ENCODE measurements at places on chromosomes 6 and 20.

DNA sequence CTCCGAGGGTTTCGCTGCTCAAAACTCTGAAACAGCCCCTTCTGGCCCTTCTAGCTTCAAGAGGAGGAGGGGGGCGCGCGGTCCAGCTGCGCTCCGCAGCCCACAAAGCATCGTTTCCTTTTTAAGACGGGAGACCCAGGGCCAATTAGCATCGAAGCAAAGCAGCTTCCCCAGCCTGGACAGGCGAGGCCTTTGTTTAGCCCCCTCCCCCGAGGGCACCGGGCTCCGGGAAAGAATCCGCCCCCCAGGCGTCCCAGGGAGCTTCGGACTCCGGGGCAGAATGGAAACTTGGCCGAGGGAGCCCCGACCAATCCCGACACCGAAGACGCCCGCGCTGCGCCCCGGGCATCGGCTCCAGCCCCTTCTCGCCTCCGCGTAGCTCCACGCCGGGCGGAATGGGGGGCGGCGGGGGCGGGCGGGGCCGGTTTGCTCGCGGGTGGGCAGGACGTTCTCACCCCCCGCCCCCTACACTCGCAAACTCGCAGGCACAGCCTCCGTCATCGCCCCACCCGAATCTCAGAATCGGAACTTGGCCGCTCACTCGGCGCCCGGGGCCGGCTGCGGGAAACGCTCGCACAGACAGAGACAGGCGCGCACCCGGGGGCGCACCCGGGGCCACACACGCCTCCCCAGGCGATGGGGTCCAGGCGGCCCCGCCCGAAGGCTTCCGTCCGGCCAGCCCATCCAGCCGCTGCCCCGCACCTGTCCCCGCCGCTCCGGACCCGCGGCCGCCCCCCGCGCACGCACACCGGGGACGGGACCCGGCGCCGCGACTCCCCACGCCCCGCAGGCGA lies 628 bp downstream of the NKAIN4 start:
- H3K36me3 ChIP-seq = no peaks in the 10 kb centered on the region
- H3K4me1 ChIP-seq = no peaks in the 10 kb centered on the region
- no peak overlapping the region for H3K4me3 ChIP-seq

GRCh38 chr6:1689141-1689540 lies 79.4 kb downstream of the FOXC1 start:
- no peak overlapping the region for H3K27ac ChIP-seq
- no peaks in the 10 kb centered on the region for H3K4me1 ChIP-seq
- no peak overlapping the region for H3K4me3 ChIP-seq

GRCh38 chr6:1871724-1872315 lies 262.1 kb downstream of the FOXC1 start:
- H3K4me1 ChIP-seq = no peaks in the 10 kb centered on the region
- DNase-seq = no peak
- H3K27me3 ChIP-seq = no peaks in the 10 kb centered on the region
- H3K36me3 ChIP-seq = no peaks in the 10 kb centered on the region
- H3K4me3 ChIP-seq = no peak overlapping the region
- no peak overlapping the region for H3K27ac ChIP-seq

DNA sequence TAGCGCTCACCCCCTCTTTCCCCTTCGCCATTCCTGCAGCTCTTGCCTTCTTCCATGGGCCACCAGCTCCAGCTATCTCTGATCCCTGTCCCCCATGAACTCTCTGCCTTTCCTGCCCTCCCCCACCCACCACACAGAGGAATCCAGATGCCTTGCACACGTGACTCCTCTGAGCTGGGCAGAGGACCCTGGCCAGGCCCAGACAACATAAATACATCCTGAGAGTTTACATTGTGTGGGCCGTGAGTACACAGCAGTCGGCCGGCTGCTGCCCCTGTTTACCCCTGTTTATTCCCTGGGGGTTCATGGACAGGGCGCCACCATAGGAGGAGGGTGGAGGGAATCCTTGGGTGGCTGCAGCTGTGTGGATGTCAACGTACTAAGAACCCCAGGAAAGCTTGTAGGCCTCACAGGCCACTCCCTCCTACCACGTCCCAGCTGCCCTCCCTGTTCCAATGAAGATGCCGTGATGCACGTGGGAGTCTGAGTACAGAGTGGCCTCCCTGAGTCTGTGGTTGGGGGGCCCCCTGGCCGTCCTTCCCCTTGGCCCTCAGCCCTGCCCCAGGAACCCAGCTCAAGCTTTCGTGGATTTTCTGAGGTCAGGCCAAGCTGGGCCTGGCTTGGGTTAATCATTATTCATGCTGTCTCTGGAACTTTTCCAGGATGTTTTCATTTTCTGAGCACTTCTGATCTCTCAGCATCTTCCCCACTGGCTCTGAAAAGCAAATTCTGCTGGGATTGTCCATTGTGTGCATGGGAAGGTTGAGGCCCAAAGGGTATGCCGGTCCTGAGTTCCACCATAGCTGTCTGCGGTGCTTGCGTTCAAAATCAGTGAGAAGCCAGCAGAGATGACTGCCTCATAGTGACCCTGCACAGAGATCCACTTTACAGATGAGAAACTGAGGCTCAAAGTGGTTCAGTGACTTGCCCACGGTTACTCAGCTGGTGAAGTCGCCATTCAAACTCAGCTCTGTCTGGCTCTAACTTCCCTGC lies 136.3 kb downstream of the MRPL14 start:
- no peaks in the 10 kb centered on the region for H3K27me3 ChIP-seq
- DNase-seq = peak; percentile 21
- H3K36me3 ChIP-seq = no peaks in the 10 kb centered on the region
- H3K27ac ChIP-seq = no peak overlapping the region
- no peaks in the 10 kb centered on the region for H3K4me1 ChIP-seq

GRCh38 chr6:55705451-55706440 lies 126.8 kb upstream of the HMGCLL1 start:
- no peaks in the 10 kb centered on the region for H3K27me3 ChIP-seq
- no peak overlapping the region for H3K4me3 ChIP-seq
- no peaks in the 10 kb centered on the region for H3K36me3 ChIP-seq
- no peak overlapping the region for H3K27ac ChIP-seq
- no peaks in the 10 kb centered on the region for H3K4me1 ChIP-seq

- H3K27ac ChIP-seq = no peak overlapping the region
- no peaks in the 10 kb centered on the region for H3K4me1 ChIP-seq
- no peak for DNase-seq
- peaks cover 2% of the 10 kb centered on the region for H3K36me3 ChIP-seq
Measured at GRCh38 chr6:28239636-28240035, 12.4 kb downstream of the ZKSCAN4 start.

DNA sequence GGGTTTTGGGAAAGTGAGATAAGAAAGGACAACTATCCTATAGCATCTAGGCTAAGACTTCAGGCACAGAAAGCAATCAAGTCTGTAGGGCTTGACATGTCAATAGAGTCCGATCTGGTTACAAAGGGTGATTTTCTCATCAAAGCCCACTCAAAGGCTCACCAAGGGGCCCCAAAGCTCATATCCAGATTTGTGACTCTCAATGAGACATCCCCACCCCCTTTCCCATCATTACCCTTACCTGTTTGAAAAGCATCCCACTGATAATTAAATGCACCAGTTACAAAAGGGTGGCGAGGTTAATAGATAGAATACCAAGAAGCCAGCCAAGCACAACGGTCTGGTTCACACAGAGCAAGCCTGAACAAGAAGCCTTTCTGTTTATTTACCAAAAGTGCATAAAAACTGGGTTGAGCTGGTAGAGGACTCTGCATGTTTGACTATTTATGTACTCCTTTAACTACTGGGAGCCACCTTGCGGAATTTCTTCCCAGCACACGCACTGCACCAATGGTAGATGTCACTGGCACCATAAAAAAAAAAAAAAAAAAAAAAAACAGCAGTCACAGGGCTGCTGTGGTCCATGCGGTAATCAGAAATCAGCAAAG lies 6.1 kb downstream of the JAG1 start:
- H3K27ac ChIP-seq = no peak overlapping the region
- H3K4me1 ChIP-seq = peaks cover 21% of the 10 kb centered on the region
- no peak for DNase-seq
- H3K4me3 ChIP-seq = no peak overlapping the region

- no peak overlapping the region for H3K27ac ChIP-seq
- no peak overlapping the region for H3K4me3 ChIP-seq
- H3K4me1 ChIP-seq = peaks cover 21% of the 10 kb centered on the region
- H3K36me3 ChIP-seq = peaks cover 40% of the 10 kb centered on the region
- H3K27me3 ChIP-seq = no peaks in the 10 kb centered on the region
Measured at GRCh38 chr20:3041854-3042409, 1.5 kb upstream of the GNRH2 start.

GRCh38 chr20:48463916-48464315 lies 363.9 kb downstream of the PREX1 start:
- DNase-seq = no peak
- H3K4me3 ChIP-seq = no peak overlapping the region
- H3K4me1 ChIP-seq = peaks cover 5% of the 10 kb centered on the region
- H3K27me3 ChIP-seq = peaks cover 26% of the 10 kb centered on the region
- H3K27ac ChIP-seq = no peak overlapping the region

GRCh38 chr6:137958811-137959565 lies 91.9 kb downstream of the TNFAIP3 start:
- H3K4me3 ChIP-seq = no peak overlapping the region
- peak; percentile 50 for DNase-seq

GRCh38 chr6:155406801-155407200 lies 48.8 kb downstream of the NOX3 start:
- no peak for DNase-seq
- H3K36me3 ChIP-seq = no peaks in the 10 kb centered on the region
- no peaks in the 10 kb centered on the region for H3K27me3 ChIP-seq
- no peak overlapping the region for H3K27ac ChIP-seq

GRCh38 chr20:2403291-2404052 lies 22.8 kb downstream of the TGM6 start:
- H3K36me3 ChIP-seq = no peaks in the 10 kb centered on the region
- DNase-seq = no peak
- no peak overlapping the region for H3K27ac ChIP-seq
- H3K4me1 ChIP-seq = no peaks in the 10 kb centered on the region
- H3K4me3 ChIP-seq = no peak overlapping the region
- no peaks in the 10 kb centered on the region for H3K27me3 ChIP-seq

GRCh38 chr6:51813904-51814303 lies 273.5 kb downstream of the PKHD1 start:
- H3K27ac ChIP-seq = no peak overlapping the region
- H3K4me1 ChIP-seq = no peaks in the 10 kb centered on the region
- H3K4me3 ChIP-seq = no peak overlapping the region
- H3K36me3 ChIP-seq = no peaks in the 10 kb centered on the region
- H3K27me3 ChIP-seq = no peaks in the 10 kb centered on the region
- no peak for DNase-seq

GRCh38 chr6:15400572-15401004 lies 154.7 kb downstream of the JARID2 start:
- H3K27me3 ChIP-seq = no peaks in the 10 kb centered on the region
- H3K36me3 ChIP-seq = no peaks in the 10 kb centered on the region
- H3K4me1 ChIP-seq = peaks cover 78% of the 10 kb centered on the region
- DNase-seq = no peak

DNA sequence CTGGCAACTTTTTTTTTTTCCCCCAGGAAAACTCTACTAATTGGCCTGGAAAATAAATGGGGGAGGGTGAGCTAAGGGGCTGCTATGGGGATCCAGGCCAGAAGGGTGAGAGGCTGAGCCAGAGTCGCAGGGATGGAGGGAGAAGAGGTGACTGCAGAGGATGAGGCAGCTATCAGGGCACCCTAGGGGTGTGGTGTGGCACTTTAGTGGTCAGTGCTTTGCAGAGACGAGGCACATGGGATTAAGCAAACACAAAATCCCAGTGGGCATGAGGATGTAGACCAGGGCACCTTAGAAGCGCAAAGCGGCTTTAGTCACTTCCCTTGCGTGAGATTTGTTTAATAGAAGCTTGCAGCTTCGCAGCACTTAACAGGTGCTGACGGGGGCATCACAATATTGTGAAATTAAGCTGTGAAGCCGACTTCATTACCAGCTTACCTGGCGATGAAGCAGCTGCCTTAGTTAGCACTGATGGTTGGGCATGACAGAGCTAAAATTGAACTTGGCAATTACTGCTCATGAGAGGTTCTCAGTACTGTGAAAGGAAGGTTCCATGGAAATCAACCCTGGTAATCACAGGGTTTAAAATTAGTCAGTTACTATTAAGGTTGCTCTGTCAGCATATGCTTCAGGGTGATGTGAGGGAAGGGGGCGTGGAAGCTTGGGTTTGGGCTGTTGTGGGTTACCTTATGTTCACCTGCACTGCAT lies 26.0 kb downstream of the TOX2 start:
- H3K27ac ChIP-seq = no peak overlapping the region
- H3K4me3 ChIP-seq = no peak overlapping the region
- H3K4me1 ChIP-seq = peaks cover 26% of the 10 kb centered on the region
- peak; percentile 27 for DNase-seq
- peaks cover 16% of the 10 kb centered on the region for H3K27me3 ChIP-seq

DNA sequence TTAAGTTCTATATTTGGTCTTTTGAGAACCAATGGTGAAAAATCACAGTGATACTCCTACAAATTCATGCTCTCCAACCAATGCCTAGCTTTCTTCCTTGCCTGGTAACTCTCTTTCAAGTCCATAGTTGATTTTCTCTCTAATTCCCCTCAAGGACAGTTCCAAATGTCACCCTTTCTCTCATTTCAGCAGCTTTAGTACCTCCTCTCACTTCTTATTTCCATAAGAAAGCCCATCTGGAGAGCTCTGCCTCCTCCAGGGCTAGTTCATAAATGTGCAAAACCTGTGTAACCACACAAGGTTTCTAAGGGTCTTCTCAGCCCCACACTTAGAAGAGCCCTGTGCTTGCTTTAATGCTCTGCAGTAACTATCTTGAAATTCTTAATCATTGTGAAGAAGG lies 155.4 kb upstream of the PLCB4 start:
- DNase-seq = no peak
- H3K27ac ChIP-seq = no peak overlapping the region
- no peaks in the 10 kb centered on the region for H3K27me3 ChIP-seq
- no peaks in the 10 kb centered on the region for H3K4me1 ChIP-seq
- no peaks in the 10 kb centered on the region for H3K36me3 ChIP-seq

DNA sequence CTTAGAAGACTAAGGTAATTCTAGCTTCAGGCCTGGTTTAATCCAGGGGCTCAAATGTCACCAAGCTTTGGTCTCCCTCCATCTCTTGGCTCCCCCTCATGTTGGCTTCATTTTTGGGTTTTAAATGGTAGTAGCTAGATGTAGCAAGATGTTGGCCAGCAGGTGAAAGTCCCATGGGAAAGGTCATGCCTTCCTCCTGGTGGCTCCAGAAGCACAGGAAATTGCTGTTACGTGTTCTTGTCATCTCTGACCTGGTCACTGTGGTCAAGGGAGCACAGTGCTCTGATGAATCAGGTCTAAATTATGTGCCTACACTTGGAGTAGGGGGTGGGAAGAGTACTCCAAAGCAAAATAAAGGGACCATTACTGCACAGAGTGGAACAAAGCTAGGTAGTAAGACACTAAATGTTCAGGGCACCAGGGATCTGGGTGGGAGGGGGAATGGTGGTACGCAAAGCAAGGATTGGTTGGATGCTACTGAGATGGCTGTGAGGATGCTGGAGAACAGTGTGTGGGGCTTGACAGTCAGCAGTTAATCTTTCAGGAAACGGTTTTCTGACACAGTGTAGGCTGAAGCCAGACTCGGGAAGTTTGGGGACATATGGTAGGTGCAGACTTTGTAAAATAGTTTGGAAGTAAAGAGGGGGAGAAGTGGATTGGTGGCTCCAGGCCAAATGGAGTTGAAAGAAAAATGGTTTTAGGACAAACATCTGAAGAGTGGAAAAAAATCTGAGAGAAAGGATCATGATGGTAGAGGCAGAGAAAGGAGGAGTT lies 30.1 kb downstream of the CDS2 start:
- DNase-seq = no peak
- H3K4me3 ChIP-seq = no peak overlapping the region
- H3K4me1 ChIP-seq = no peaks in the 10 kb centered on the region

GRCh38 chr6:64054861-64055260 lies 419.3 kb downstream of the PHF3 start:
- H3K27ac ChIP-seq = no peak overlapping the region
- no peaks in the 10 kb centered on the region for H3K27me3 ChIP-seq
- no peak for DNase-seq
- H3K36me3 ChIP-seq = no peaks in the 10 kb centered on the region
